ENCODE measurements at places on chromosomes 7 and 10.

- DNase-seq, result peak; percentile 77
Observed at GRCh38 chr10:95601116-95601719, 40.0 kb upstream of the SORBS1 start.

GRCh38 chr10:44680764-44681163 lies 230.4 kb upstream of the TMEM72 start:
- DNase-seq, result no peak

- no peak for DNase-seq
Observed at GRCh38 chr10:121221072-121221471, 369.9 kb downstream of the WDR11 start.

- DNase-seq, result no peak
Observed at GRCh38 chr10:92181575-92181974, 109.3 kb downstream of the CPEB3 start.

DNA sequence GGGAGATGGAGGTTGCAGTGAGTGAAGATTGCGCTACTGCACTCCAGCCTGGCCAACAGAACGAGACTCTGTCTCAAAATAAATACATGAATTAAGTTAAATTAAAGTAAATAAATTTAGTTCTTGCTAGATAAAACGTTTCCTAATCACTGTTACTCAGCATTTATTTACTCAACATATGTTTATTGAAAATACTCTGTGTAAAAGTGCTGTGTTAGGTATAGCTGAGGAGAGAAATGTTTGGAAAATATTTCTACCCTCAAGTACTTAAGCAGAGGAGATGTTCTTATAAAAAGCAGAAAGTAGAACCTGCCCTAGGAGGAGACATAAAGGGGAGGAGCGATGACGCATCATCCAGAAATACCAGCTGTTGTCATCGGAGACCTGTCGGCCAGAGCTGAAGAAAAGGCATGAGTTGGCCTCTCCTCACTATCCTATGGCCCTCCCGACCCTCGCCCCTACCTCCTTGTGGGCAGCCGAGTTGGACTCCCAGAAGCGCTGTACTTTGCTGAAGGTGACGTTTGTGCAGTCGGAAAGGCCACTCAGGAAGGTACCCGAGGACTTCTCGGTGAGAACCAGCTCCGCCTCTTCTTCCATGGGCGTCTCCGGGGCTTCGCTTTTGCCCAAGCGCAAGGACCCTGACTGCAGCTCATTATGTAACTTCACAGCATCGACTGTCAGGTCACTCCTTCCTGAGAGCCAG lies 1.1 kb downstream of the RRP12 start:
- peak; percentile 46 for DNase-seq

DNA sequence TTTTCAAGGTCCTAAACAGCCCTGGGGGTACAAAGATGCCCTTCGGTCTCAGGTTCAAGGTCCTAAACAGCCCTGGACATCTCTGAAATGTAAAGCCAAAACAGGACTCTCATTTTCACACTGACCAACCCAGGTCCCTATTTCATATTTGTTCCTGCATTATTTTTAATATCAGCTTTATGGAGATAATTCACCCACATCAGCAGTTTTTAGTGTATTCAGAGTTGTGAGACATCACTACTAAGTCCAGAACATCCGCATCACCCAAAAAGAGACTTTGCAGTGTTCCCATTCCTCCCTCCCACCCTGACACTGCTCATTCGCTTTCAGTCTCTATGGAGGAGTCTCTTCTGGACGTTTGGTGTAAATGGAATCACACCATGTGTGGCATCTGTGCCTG lies 420.2 kb downstream of the PTPRN2 start:
- DNase-seq, result no peak

DNA sequence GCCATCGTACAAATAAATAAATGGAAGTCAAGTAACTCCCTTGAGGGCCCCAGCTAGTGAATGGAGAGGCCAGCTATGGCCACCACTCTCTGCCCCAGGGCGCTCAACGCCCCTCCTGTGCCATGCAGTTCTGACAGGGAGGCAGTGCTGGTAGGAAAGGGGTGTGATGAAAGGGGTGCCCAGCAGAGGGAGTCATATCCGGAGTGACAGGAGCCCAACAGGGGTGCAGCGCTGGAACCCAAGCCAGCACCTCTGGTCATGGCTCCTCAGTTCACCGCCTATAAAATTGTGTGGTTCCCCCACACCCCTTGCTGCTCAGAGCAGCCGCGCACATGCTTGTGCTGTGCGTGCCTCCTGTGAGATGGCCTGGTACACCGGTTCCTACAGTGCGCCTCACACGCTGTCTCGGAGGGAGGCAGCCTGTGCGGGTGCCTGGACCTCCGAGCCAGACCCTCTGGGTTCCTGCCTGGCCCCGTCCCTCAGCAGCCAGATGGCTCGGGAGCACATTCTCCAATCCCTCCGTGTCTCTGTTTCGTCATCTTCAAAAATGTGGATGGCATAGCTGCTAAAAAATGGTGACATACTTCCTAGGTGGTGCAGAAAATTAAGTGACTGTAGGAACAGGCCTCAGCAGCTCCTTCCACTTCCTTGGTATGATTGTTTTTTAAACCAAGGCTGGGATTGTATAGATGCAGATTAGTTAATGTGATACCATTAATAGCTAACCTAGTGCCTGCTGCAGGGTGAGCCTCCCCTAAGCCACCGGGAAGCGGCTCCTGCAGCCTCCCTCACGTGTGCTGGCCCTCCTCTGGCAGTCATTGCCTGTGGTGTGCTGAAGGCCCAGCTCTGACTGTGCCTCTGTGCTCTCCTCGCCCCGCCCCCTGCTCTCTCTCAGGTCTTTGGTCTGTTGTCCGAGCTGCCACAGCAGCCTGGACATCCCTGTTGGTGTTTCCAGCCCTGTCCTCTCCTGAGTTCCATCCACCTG lies 125.8 kb downstream of the EGFR start:
- no peak for DNase-seq

All from NCI-H226 (cell line).